ENCODE measurements at places on chromosomes 6 and 20.

DNA sequence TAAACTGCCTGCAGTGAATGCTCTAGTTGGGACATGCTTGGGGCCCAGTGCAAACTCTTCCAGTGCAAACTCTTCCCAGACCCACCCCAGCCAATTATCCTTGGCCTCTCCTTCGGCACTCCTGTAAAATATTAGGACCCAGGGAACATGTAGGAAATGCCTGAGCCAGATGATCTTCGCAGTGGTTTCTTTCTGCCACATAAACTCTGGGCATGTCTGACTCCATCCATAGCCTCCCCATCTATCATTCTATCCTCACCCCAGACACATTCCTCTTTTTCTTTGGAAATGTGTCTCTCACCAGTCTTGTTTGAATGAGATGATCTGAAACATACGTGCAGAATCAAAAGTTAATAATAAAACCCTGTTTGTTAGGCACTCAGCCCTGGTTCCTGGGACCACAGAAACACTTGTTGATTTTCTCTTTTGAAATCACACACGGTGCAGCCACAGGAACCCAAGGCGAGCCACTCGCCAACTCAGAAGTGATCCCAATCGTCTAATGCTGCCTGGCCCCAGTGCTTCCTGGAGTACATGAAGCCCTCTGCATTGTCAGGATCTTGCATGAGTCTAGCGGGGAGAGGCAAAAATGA lies 108.9 kb upstream of the CST7 start:
- DNase-seq = no peak

DNA sequence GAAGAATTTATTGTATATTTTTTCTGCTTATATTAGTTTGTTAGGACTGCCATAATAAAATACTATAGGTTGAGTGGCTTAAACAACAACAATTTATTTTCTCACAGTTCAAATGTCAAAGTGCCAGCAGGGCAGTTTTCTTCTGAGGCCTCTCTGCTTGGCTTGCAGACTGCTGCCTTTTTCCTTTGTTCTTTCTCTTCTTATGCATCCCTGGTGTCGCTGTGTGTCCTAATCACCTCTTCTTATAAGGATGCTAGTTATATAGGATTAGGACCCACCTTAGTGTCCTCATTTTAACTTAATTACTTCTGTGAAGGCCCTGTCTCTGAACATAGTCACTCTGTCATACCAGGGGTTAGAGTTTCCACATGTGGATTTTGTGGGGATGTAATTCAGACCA lies 354.4 kb downstream of the NKAIN2 start:
- no peak for DNase-seq

GRCh38 chr20:32304131-32304746 lies 26.8 kb downstream of the KIF3B start:
- no peak for DNase-seq

GRCh38 chr20:60687213-60687612 lies 564.8 kb upstream of the CDH4 start:
- no peak for DNase-seq

- no peak for DNase-seq
Measured at GRCh38 chr20:58833921-58834320, 16.8 kb downstream of the GNAS-AS1 start.

All from stimulated activated CD4-positive, alpha-beta T cell treated with anti-CD3 and anti-CD28 coated beads, Interleukin-12 subunit alpha, Interleukin-12 subunit beta, amount 100 ng/mL, for 48 hours (primary cell).